T-helper 2 cell (primary cell): ENCODE measurements at places on chromosomes 13 and 19.

GRCh38 chr13:99371956-99372355 lies 64.8 kb upstream of the GPR183 start:
- DNase-seq = no peak

- DNase-seq = peak; percentile 76
These were observed 609 bp downstream of the ZAR1L start for GRCh38 chr13:32314271-32315237.

DNA sequence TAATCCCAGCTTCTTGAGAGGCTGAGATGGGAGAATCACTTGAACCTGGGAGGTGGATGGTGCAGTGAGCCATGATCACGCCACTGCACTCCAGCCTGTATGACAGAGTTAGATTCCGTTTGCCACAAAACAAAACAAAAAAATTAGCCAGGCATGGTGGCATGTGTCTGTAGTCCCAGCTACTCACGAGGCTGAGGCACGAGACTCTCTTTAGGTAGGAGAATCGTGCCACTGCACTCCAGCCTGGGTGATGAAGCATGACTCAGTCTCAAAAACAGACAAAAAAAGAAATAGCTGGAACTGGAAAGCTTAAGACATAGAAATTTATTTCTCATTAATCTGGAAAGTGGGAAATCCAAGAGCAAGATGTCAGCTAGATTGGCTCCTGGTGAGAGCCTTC lies 20.2 kb upstream of the ZNF808 start:
- DNase-seq = no peak

- peak; percentile 41 for DNase-seq
These were observed 4.4 kb downstream of the MED26 start for GRCh38 chr19:16623576-16623975.

DNA sequence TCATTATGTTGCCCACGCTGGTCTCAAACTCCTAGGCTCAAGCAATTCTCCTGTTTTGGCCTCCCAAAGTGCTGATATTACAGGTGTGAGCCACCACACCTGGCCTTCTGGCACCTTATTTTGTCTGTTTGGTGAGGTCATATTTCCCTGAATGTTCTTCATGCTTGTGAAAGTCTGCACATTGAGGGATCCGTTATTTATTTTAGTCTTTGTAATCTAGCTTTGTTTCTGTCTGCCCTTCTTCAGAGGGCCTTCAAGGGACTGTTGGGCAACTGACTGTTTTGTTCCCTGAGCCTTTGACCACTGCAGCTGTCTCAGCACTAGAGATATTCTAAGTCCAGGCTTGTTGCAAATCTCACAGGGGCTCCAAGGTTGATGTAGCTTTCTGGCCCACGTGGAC lies 110.5 kb upstream of the RFC3 start:
- no peak for DNase-seq

DNA sequence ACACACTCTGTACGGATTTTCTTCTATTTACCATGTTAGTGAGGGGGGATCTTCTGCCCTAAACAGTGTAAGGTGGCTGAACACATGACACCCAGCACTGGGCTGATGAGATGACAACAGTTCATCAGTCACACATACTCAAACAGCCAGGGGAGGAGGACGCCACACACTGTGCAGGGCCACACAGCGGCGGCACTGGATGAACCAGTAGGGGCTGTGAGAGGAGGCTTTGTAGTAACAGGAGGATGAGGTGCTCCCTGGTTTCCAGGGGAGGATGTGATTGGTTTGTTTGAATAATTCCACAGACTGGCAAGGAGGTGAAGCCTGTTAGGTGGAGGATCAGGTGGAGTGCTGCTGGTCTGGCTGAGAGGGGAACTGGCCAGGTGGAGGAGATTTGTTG lies 16.3 kb upstream of the GTF3A start:
- DNase-seq = no peak

GRCh38 chr13:38419312-38419873 lies 69.7 kb downstream of the UFM1 start:
- DNase-seq = no peak

- no peak for DNase-seq
These were observed at the start of gene SERTM1 for GRCh38 chr13:36673838-36674326. TSS of gene SERTM1 (plus strand) at chr13:36674020. CDS start at chr13:36695079, 21,059 bp downstream.

DNA sequence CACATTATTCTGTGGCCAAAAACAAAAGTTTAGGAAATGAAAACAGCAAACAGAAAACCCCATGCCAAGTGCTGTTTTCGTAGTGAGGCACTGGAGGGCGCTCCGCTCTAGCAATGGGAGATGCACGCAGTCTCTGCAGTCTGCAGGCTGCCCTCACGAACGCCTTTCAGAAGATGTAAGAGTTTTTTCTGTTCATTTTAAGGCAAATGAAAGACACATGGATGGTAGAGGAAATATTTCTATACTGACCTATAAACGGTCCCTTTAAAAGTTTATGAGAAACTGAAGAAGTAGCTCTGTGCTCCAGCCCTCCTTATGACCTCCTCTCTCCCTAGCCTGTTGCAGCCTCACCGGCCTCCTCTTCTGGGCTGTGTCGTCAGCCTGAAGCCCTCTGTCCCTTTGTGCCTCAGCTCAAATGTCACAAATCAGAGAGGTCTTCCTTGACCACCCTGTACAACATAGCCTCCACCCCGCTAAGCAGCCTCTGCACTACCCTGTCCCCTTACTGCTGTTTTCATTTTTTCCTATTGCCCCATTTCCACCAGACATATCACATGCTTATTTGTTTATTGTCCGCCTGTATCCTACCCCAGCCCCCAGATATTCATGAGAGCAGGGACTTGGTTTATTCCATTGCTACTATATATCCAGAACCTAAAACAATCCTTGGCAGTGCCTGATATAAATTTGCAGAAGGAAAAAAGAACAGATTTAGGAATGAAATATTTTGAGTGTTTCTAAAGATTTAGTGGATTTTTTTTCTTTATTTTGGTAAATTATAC lies 116.4 kb downstream of the TM9SF2 start:
- DNase-seq = no peak

- DNase-seq = no peak
These were observed 165.2 kb downstream of the SHISA2 start for GRCh38 chr13:25886438-25887214.

DNA sequence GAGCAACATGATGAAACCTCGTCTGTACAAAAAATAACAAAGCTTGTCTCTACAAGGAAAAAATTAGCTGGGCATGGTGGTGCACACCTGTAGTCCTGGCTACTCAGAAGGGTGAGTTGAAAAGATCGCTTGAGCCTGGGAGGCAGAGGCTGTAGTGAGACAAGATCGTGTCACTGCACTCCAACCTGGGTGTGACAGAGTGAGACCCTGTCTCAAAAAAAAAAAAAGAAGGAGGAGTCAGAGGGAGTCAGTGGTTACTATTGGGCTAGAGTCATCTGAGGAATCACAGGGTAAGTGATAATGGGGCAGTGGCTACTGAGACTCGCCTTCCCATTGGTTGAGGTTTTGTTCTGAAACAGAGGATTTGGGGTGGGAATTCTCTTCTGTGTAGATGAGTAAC lies 1.9 kb upstream of the GPI start:
- DNase-seq = no peak

DNA sequence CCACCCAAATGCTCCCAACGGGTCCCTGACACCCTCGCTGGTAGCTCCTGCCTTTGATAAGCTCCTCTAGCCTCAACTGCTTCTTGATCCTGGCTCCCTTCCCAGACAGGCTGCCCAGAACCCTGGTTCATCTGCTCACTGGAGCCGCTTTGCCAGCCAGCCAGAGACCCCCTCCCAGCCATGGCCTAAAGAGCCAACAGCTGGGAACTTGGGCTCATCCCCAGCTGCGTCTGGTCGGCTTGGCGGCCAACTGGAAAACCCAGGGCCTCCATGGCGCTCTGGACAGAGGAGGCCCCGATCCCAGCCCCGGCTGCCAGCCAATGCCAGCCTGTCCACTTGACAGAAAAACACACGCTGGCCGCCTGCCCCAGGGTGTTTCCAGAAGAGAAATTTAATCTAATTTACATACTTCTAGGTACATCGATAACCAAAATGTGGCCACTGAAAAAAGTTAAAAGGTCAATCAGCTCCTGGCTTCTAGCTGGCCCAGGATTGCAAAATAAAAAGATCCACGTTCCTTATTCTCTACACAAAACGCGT lies 3.0 kb upstream of the AKAP8L start:
- no peak for DNase-seq

DNA sequence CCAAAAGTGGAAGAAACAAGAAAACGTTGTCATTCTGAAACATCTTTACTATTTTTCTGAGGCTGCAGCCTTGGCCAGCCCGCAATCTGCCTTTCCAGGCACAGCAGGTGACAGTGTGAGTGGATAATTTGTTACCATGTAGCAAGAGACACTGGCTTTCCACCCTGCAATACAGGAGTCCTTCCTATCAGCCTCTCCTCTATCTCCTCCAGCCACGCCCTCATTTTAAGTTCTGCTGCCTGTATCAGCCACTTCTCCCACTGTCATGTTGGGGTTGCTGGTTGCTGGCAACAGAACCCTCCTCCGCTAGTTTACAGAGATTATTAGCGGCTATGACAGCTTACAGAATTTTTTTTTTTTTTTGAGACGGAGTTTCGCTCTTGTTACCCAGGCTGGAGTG lies 7.7 kb upstream of the LGALS7 start:
- DNase-seq = no peak

- peak; percentile 49 for DNase-seq
These were observed 22.2 kb downstream of the SIGLEC5 start for GRCh38 chr19:51607920-51608562.

DNA sequence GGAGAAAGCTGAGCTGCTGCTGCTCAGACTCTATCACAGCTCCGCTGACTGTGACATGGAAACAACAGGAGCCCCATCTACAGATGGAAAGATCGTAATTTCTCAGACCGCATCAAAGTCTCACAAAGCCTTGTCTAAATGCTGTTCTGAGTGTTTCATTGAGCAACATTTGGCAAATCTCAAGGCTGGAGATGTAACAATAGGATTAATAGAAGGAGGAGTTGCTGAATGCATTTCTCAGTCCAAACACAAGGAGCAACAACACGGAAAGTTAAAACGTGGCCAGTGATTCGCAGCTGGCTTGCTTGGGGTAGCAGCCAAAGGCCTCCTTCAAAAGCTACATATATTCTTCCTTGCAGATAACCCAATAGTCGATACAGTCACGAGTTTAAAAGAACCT lies 55.7 kb downstream of the MRPL57 start:
- DNase-seq = peak; percentile 34

DNA sequence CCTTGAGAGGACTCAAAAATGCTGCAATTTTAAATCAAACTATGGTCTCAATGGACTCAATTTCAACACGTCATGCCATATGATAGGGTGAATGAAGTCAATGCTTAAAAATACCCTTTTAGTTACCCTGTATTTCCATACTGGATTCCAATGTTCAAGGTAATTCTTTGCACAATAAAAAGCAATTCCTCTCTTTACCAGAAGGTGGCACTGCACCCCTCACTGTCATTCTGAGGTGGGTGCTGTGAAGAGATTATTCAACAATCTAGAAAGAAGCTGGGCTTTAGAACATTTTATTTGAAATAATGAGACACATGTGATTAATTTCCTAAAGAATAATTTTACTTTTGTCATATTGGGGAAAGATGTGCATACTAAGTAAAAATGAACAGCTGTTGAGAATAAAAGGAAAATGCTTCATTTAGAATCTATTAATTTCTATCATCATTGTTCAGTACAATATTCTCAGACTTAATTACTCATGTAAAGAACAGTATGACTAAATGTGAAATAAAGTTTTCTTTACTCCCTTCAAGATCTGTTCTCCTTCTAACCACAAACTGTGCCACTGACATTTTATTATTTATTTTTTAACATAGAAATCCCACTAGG lies 789.1 kb downstream of the GPC5 start:
- no peak for DNase-seq

DNA sequence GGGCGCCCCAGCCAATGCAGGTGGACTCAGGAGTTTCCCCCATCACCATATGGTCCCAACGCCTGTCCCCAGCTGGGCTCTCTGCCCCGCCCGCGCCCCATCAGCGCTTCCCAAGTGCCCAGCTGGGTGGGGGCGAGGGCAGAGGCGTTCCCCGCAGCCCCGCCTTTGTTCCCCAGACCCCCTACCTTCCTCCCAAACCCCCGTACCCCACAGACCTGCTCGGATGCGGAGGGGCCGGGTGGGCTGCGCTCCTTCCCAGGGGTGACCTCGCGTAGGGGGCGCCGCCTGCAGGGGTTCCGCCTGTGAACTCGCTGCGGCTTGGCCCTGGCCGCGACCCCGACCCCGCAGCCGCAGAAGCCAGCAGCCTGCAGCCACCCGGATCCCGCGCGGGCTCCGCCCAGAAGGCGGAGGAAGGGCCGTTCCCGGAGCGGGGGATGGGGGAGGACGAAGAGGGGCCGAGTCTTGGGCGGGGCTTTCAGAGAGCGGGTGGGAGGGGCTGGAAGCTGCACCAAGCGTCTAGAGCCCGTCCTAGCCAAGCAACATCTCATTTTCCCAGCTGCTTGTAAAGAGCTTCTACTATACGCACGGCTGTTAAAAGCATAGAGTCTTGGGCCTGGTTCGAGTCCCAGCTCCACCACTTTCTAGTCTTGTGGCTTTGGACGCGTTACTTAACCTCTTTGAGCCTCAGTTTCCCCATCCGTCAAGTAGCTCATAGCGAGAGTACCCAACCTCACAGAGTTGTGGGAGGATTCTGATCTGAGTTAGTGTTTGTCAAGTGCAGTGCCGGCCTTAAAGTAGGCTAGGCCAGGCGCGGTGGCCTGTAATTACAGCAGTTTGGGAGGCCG lies at the start of gene RAB3D:
Gene RAB3D, minus strand, starts transcription at position 404 of the 845 bp plus-strand sequence. CDS start 2,258 bp downstream, outside the sequence.
- peak; percentile 42 for DNase-seq

GRCh38 chr19:54248016-54248601 lies 5.5 kb upstream of the LILRA6 start:
- no peak for DNase-seq

GRCh38 chr13:37905736-37906135 lies 36.2 kb upstream of the TRPC4 start:
- DNase-seq = no peak

DNA sequence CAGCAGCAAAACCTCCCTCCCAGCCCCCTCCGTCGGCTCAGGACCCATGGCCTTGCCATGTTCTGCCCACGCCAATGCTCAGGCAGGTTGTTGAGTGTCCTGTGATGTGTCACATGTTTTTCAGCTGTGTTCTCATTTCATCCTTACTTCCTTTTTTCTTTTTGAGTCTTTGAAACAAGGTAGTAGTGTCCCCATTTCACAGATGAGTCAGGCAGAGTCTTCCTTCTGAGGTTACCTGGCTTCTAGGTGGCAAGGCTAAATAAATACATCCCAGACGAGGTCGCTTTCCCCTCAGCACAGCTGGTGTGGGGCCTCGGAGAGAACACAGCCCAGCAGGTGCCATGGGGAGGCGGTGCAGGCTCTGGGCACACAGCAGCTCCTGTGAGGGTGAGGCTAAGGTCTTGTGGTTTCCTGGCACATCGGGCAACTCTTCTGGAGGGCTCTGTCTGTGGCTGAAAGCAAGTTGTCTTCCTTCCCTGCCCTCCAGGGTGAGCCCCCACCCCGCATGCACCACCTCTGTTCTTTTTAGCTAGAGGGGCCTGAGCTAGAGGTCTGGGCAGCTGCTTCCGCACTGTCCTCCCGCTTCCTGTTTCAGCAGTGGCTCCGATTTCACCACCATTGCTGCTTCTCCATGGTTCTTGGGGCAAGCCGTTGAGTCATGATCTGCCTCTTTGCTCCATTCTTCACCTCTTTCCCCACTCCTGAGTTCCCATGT lies 15.1 kb downstream of the PRAM1 start:
- DNase-seq = peak; percentile 25
